ENCODE measurements at places on chromosomes 5 and 9.

DNA sequence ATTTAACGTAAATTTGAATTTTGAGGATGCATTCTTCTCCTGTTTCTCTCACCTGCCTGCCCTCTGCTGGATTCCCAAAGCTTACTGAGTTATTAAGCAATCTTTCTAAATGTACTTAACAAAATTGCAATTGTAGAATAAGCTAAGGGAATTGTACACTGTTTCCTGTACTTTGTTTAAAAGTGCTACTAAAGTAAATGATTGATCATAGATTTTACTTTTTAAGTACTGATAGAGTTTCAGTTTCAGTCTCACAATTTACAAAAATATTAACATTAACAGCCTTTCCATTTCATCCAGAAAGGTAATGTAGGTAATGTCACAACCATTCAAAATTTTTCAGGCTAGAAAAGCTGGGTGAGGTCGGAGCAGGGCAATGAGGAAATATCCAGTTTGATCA, 4.8 kb upstream of the RANBP17 start:
- DNase-seq = no peak

DNA sequence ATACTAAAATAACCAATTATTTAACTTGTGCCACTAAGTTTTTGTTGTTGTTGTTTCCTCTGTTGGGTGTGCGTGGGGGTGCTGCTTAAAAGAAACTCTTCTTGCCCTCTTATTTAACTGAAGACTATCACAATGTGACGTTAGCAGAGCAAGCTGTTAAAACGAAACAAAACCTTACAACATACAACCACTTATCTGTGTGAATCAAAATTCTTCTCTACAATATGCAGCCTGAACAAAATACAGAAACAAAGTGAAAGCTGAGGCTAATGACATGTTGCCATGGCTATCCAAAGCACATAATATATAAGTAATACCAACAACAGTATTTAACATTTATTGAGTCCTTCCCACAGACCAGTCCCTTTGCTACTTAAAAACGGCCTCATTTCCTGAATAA, 291.0 kb downstream of the FBXL17 start:
- no peak for DNase-seq

DNA sequence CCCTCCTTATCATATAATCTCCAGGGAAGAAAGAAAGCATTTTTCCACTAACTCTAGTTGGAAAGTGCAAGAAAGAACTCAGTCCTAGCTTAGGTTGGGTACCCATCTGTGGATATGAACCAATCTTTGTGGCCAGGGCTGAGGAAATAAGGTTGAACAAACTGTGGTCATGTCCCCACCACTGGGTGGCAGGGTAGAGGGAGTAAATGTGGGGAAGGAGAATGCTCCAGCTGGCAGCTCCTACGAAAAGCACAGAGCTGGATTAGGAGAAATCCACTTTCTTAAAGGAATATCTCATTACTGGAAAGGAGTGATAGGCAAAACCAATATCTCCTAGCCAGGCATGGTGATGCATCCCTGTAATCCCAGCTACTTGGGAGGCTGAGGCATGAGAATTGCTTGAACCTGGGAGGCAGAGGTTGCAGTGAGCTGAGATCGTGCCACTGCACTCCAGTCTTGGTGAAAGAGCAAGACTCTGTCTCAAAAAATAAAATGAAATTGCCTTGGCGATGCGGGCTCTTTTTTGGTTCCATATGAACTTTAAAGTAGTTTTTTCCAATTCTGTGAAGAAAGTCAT, 175.1 kb downstream of the CCDC192 start:
- peak; percentile 7 for DNase-seq

- no peak for DNase-seq
These were observed 6.3 kb downstream of the PDE4D start for GRCh38 chr5:59887274-59887673.

- DNase-seq = no peak
These were observed 5.9 kb downstream of the PNPLA7 start for GRCh38 chr9:137544176-137544760.
